IPS DF 19.7 (cell line): ENCODE measurements at places on chromosomes 11 and 22.

DNA sequence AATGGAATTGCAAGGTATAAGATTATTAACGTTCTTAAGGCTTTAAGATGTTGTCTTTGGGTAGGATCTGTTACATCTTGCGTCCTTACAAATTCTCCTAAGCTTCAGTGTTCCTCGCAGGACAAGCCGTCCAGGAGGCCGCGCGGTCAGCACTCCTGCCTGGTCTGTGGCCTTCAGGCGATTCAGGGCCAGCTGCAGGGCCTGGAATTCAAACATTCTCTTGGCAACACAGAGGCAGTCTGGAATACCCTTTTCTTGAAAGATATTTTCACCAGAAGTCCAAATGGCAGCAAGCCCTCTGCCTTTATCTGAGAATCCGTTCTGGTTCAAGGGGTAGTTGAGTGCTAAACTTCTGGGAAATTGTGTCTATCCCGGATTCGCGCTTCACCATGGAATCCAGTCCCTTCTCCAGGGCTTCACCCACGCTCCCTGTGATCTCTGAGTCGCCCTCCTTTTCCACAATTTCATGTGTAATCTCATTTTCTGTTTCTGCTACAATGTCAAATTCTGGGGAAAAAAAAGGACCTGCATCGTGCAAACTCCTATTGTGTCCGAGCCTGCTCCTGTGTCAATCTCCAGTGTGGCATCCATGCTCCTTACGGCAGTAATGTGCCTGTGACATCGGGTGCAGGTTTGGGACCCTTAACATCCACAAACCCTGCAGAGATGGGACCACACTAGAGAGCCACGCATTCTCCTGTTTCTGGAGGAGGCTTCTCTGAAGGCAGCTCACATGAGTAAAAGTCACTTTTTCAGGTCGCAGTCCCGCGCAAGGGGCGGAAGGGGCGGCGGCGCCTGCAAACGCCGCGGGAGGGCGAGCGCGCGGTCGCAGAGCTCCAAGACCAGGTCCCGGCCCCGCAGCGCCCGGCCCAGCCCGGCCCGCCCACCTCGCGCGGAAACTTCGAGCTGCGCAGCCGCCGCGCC is 25.4 kb upstream of the SORL1 start:
- DNase-seq, result no peak

- DNase-seq, result no peak
Observed at GRCh38 chr11:61688365-61689163, 8.4 kb downstream of the DAGLA start.

GRCh38 chr11:3867209-3868091 is 12.0 kb downstream of the STIM1 start:
- no peak for DNase-seq

GRCh38 chr11:113839842-113840241 is 35.5 kb downstream of the USP28 start:
- DNase-seq, result no peak

GRCh38 chr22:44758344-44758973 is 6.1 kb downstream of the ARHGAP8 start:
- no peak for DNase-seq

DNA sequence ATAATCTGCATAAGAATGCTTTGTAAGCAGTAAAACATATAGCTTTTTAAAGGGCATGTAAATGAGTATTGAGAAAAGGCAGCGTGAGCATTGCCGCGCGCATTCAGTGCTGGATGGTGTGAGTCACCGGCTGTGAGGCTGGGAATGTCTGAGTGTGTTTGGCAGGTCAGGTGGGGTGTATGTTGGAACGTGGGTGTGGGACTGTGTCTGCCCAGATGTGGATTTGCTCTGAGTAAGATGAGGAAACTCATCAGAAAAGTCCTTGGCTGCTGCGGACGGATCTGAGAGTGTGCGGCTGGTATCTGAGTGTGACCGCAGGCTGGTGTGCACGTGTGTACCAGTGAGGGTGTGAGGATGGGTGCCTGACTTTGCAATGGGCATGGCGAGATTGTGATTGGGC is 66.2 kb upstream of the NECTIN1 start:
- DNase-seq, result no peak

GRCh38 chr11:87143641-87144040 is 105.9 kb downstream of the TMEM135 start:
- no peak for DNase-seq

DNA sequence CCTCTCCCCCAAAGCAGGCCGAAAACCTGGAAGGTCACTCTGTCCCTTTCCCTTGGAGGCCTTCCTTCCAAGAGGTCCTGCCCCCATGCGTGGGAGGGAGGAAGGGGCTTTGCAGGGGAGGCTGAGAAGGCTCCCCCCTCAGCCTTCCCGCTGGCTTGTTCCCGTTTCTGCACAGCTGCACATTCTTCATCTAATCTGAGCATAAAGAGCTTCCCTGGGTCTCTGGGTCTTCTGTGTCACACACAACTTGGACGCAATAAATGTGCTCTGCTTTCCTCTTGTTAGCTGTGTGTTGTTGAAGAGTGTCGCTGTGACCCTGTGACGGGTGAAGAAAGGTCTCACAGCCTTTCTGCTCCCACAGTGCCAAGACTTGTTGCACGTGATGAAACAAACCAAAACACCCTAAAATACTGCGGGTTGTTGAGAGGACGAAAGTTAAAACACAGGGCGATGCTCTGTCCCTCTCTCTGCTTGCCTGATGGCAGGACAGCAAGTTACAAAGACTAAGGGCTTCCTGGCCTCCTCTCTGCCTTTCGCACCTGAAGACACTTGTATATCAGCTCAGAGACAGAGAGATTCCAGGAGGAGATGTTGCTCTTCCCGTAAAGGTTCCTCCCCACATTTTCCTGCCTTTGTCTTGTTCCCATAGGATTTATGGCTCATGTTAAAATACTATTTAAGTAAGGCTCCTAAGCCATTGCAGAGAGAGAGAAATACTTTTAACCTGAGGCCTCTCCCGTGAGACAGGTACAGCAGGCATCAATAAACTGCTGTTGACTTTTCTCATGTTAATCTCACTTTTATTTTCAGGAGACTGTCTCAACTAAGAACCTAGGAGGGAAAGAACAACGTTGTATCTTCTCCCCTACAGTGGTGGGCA is 15.4 kb upstream of the IFITM3 start:
- no peak for DNase-seq

- no peak for DNase-seq
Observed at GRCh38 chr22:42317008-42317407, 46.6 kb upstream of the TCF20 start.

DNA sequence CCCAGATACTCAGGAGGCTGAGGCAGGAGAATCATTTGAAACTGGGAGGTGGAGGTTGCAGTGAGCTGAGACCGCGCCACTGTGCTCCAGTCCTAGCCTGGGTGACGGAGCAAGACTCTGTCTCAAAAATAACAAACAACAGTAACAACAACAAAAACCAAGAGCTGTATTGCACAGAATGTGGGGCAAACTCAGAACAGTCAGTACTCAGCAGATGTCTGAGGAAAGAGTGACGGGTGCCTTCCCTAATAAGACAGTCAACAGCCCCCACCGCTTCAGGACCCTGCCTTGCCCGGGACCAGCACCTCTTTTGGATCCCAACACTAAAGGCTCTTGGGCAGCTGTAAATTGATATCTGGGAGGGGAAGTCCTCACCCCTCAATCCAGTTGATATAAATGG is 40.3 kb downstream of the RIBC2 start:
- DNase-seq, result no peak

DNA sequence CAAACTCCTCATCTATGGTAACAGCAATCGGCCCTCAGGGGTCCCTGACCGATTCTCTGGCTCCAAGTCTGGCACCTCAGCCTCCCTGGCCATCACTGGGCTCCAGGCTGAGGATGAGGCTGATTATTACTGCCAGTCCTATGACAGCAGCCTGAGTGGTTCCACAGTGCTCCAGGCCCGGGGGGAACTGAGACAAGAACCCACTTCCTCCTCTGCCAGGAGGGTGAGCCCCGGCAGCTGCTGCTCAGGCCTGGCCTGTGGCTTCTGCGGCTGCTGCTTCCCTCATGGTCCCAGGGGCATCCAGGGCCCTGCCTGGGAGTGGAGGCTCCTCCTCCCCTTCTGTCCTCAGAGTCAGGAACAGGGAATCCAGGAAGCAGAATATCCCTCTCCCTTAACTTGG is 98.4 kb downstream of the ZNF280B start:
- DNase-seq, result no peak

- DNase-seq, result no peak
Observed at GRCh38 chr11:103222806-103223205, 113.6 kb downstream of the DYNC2H1 start.

DNA sequence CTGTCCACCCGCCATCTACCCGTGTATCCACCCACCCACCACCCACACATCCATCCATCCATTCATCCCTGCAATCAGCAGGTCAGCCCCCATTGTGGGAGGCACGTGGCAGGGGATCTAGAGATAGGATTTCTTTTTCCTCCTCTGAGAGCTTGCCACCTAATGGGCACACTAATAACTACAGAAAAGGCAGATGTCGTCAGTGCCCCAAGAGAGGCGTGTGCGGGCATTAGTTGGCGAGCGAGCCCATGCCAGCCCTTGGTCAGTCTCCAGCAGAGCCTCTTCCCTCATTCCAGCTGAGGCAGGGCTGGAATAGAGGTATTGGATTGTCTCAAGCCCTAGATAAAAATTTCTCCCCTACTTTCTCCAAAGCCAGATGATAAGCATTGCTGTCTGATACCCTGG is 9.7 kb downstream of the USP2 start:
- DNase-seq, result no peak

DNA sequence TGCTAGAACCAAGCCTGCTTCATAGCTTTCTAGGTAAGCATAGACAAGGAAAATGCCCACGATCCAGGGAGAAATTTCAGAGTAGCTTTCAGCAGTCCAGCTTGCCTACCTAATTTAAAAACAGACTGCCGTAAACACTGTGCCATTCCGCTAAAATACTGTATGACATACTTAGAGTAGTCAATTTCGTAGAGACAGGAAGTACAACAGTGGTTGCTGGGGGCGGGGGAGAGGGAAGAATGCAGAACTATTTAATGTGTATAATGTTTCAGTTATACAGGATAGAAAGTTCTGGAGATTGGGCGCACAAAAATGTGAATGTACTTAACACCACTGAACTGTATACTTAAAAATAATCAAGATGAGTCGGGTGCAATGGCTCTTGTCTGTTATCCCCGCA is 56.7 kb downstream of the C11orf58 start:
- DNase-seq, result no peak

DNA sequence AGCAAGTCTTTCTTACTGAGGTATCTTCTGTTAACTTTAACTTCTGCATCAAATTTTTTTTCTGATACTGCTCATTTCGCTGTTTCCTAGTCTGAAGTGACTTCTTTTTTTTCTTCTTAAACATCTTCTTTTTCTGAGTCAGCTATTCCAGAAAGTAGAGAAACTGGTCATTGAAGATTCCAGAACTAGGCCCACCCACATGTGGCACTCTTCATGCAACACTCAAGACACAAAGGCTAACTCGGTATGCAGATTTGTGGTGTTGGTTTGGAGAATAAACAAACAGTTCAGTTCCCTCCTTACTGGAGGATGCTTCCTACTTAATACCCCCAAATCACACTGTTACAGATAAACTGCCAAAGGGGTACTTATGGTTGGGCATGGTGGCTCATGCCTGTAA is 25.2 kb upstream of the MTCH2 start:
- DNase-seq, result no peak

DNA sequence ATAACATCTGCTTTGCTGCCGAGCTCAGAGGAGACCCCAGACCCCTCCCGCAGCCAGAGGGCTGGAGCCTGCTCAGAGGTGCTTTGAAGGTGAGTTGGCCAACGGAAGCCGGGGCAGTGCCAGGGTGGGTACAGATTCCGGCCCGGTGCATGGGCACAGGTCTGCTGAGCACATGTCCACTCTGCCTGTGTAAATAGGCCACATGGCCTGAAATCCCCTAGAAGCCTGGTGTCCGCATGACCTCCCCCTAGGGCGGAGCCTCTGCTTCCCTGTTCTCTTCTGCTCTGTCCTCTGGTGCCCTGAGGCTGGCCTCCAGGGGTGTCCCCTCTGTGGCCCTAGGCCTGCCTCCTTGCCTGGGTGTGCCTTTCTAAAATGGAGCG is 19.6 kb upstream of the TXNRD2 start:
- no peak for DNase-seq

GRCh38 chr11:40129266-40129665 is 1330.2 kb downstream of the LRRC4C start:
- no peak for DNase-seq

DNA sequence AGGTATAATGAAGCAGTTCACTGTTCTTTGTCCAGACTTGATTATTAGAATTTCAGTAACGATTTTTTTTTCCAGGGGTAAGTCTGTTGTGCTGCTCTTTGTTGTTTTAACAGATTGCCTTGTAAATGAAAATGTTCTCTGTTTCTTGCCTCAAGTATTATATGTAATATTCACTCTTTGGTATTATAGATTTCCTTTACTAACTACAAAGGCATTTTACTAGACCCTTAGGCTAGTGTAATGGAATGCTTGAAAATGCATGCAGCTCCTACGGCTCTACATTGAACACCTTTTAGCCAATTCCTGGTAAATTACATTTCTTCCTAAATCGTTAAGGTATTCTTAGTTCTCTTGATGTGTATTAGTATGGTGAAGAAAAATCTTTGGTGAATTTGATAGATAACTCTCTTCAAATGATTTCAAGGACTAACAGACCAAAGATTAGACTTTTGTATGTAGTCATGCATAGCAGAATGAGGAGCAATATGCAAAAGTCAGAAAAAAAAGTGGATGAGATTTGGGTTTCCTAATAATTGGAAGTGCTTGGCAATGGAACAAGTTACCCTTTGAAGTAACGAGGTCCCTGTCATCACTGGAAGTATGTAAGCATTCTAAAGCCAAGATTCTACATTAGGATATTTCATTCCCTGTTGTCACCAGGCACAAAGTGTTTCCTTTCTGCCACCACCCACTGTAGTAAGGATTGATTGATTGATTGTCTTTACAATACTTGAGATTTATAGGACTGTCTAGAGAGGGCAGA is 113.1 kb downstream of the DBX1 start:
- DNase-seq, result no peak

DNA sequence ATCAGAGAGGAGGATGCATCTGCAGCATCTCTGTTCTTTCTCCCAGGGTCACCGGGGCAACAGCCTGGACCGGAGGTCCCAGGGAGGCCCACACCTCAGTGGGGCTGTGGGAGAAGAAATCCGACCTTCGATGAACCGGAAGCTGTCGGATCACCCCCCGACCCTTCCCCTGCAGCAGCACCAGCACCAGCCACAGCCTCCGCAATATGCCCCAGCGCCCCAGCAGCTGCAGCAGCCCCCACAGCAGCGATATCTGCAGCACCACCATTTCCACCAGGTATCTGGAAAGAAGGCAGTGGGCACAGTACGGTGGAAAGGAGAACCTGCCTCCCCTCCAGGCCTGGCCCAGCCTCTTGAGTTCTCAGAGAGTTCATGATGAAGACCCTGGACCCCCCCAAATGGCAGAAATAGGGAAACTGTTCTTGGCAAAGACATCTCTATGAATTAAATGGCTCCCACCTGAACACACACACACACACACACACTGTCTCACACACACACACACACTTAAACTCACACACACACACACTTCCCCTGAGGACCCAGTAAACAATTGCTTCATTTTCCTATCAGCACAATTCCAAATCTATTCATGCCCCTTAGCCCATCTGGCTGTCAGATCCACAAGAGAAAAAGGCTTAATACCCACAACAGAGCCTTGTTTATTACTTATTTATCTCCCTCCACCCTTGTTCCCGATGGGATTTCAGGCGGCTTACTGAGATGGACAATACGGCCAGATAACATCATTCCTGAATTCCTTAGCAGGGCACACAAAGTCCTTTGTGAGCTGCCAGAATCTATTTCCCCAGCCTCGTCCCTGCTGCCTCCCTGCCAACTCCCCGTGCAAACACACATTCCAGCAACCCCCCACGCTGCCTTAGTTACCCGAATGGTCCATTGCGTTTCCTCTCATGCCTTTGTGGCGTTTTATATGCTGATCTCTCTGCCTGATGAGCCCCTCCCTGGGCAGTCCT is 8.1 kb downstream of the TMA7B start:
- no peak for DNase-seq
